ENCODE measurements at places on chromosomes 7 and 10. TPM values are rescaled to one million over a fixed set of nuclear protein-coding genes. Genes with fewer than 3 reads are reported as not detected.

DNA sequence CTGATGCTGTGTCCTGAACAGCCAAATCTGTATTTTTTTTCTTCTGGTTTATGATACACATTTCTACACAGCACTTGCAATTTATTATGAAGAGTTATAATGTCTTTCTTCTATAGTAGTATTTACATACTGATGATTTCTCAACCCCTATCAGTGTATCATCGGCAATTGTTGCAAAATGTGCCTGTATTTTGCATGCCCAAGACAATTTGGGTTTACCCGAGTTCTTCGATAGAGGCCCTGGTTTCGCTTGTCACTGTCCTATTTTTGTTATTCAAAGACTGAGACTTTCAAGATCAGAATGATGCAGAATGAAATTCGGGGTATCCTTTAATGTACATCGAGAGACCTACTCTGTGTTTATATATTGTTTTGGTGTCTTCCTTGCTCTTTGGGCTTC lies 184.5 kb upstream of the PRSS58 start:
- DNase-seq, result no peak

- DNase-seq, result no peak
These were observed 247.7 kb upstream of the DKK1 start for GRCh38 chr10:52066383-52066782.

PRRT4 gene
- 0.26 TPM for total RNA-seq

DNA sequence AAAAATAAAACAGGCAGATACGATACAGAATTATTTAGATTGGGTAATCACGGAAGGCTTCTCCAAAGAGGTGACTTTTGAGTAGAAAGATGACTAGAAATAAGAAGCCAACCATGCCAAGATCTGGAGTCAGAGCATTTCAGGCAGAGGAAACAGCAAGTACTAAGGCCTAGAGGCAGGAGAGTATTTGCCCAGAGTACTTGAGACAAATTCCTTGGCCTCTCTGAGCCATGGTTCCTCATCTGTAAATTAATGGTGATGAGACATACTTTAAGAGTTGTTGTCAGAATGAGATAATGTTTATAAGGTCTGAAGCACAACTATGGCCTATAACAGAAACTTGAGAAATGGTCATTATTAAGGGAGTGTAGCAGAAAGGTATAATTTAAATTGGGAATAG lies 15.8 kb upstream of the GPR37 start:
- no peak for DNase-seq

All from upper lobe of right lung (tissue), 1 donor.